ENCODE measurements at places on chromosomes 7 and 10.

GRCh38 chr7:142881586-142882337 lies 3.8 kb downstream of the TRPV6 start:
- no peak for DNase-seq

DNA sequence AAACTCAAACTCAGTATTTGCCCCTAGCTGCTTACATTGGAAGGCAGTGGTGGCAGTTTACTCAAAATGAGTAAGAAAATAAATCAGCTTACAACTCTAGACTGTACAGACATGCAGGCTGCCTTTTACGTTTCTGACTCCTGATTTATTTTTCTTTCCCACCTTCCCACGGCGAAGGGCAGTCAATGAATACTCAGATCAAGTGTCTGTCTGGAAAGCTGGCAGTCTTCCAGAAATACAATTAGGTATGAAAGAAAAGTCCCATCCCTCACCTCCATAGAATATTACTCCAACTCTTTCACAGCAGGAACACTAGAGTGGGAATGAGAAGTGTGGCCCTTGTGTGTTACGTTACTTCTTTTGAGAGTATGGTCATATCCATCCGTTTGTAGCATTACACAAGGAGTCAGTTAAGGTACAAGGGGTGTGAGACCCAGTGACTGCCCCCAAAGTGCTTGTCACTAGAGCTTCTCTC lies 1.3 kb upstream of the PAPSS2 start:
- no peak for DNase-seq

- DNase-seq = no peak
Observed at GRCh38 chr7:106604303-106604924, 56.5 kb downstream of the CCDC71L start.

DNA sequence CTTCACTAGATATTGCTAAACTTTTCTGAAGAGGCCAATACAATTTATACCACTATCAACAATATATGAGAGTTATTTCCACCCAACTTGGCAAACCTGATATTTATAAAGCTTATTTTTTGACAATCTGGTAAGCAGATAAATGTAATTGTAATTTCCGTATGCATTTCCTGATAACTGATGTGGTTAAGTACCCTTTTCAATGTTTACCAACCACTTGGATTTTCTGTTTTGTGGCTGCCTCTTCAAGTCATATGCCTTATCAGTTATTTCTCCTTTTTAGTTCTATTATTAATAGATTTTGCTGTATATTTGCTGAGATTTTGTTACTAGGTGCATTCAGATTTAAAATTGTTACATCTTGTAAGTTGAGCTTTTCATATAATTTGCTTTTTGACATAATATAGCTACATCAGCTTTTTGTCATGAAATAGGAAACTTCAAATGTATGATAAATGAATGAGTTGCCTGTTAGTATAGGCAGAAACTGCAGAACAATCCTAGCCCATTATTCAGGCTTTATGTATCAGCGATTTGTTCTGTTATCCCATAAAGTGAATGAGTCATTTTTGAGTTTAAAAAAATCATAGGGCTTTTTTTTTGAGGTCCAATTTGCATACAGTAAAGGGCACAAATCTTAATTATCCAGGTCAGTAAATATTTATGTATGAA lies 11.5 kb downstream of the SGPL1 start:
- no peak for DNase-seq

GRCh38 chr7:130648580-130648979 lies 20.0 kb downstream of the COPG2 start:
- DNase-seq = no peak

GRCh38 chr10:98041352-98042043 lies 11.1 kb upstream of the CRTAC1 start:
- no peak for DNase-seq

DNA sequence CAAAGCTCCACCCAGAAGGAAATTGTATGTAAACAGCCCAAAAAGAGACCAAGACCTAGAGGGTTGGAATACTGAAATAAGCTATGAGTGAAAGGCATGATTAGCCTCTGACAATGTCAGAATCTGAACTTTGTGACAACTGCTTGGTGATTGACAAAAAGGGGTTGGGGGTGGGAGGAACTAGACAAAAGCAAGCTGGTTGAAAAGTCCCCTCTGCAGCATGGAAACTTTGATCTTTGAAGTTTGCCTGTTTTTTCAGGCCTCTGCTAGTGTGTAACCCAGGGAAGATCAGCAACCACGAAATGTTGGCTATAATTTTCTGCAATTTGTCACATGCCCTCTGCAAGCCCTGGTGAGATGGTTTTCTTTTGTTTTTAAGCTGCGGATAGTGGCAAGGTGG lies 104.8 kb upstream of the SLC25A13 start:
- DNase-seq = no peak

All from stimulated activated CD8-positive, alpha-beta memory T cell treated with anti-CD3 and anti-CD28 coated beads, Interleukin-7, amount 100 ng/mL, for 1 hour (primary cell).